Ovary (tissue), 10 donors: ENCODE measurements at places on chromosomes 16 and 17. TPM values are rescaled to one million over a fixed set of nuclear protein-coding genes. Genes with fewer than 3 reads are reported as not detected.
A peak's percentile ranks its signal among the peaks of the same experiment; 100 is the strongest.

DNA sequence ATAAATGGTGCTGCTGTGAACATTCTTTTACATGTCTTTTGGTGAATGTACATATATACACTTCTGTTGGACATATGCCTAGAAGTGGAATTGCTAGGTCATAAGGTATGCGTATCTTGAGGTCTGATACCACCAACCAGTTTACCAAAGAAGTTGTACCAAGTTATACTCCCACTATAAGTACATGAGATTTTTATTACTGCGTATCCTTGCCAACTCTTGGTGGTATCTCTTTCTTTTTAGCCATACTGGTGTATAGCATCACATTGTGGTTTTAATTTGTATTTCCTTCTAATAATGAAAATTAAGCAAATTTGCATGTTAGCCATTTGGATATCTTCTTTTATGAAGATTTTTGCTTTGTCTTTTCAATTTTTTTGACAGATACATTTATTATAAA, 80.5 kb downstream of the ATF7IP2 start:
- no peak for DNase-seq
- H3K4me3 ChIP-seq: no peak overlapping the region
- no peak overlapping the region for H3K27ac ChIP-seq
- no peaks in the 10 kb centered on the region for H3K36me3 ChIP-seq
- no peaks in the 10 kb centered on the region for H3K4me1 ChIP-seq

DNA sequence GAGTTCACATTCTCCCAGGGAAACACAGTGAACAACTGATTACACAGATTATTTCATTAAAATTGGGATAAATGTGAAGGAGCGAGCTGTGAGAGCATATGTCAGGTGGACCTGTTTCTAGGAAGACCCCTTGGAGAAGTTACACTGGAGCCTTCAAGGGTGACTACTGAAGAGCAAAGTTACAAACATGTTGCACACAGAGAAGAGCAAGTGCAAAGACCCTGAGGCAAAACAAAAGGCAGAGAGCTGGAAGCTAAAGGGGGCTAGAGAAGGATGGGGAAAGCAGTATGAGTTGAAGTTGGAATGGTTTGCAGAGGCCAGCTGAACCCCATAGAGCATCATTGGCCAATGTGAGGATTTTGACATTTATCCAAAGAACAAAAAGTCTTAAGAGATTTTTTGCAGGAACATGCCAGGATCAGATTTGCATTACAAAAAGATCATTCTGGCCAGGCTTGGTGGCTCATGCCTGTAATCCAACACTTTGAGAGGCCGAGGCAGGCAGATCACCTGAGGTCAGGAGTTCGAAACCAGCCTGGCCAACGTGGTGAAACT, 14.1 kb downstream of the PDZD9 start:
- DNase-seq: no peak
- H3K4me1 ChIP-seq: peaks cover 2% of the 10 kb centered on the region
- no peaks in the 10 kb centered on the region for H3K36me3 ChIP-seq
- no peak overlapping the region for H3K27ac ChIP-seq
- H3K27me3 ChIP-seq: no peaks in the 10 kb centered on the region

The CAMKK1 gene
- 9.8 TPM for total RNA-seq

The PMM2 gene
- total RNA-seq: 38.6 TPM

The OTOP2 gene
- total RNA-seq: not detected

- no peaks in the 10 kb centered on the region for H3K27me3 ChIP-seq
- DNase-seq: no peak
- H3K27ac ChIP-seq: no peak overlapping the region
- H3K4me1 ChIP-seq: no peaks in the 10 kb centered on the region
Observed at GRCh38 chr17:28385037-28385400, 13.5 kb downstream of the SARM1 start.

DNA sequence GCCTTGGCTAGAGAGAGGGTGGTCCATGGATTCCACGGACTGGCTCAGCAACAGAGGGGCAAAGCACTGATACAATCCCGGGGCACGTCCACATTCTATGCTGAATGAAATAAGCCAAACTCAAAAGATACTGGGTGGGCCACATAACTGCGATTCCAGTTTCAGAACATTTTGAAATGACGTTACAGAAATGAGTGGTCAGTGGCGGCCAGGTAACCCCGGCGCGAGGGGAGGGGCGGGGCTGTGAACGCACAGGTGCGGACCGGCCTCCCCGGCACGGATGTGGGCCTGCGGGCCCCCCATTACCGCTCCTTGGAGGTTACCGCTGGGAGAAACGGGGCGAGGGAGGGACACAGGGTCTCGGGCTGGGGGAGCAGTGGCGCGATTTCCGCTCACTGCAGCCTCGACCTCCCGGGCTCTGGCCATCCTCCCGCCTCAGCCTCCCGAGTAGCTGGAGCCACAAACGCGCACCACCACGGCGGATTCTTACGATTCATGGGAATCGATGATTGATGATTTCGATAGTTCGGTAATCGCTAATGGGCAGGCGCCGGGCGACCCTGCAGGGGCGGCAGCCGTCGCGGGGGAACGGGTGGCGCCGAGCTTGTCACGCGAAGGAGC, 559 bp downstream of the MVD start:
- H3K27me3 ChIP-seq: no peaks in the 10 kb centered on the region
- H3K4me1 ChIP-seq: peaks cover 3% of the 10 kb centered on the region
- DNase-seq: no peak
- H3K36me3 ChIP-seq: no peaks in the 10 kb centered on the region
- no peak overlapping the region for H3K27ac ChIP-seq

The CRYM gene
- total RNA-seq: not detected

- no peaks in the 10 kb centered on the region for H3K36me3 ChIP-seq
- no peak for DNase-seq
- H3K27me3 ChIP-seq: no peaks in the 10 kb centered on the region
- H3K4me1 ChIP-seq: no peaks in the 10 kb centered on the region
Observed at GRCh38 chr17:81457401-81457800, 55.2 kb downstream of the ACTG1 start.

- no peaks in the 10 kb centered on the region for H3K36me3 ChIP-seq
- H3K4me3 ChIP-seq: no peak overlapping the region
- peaks cover 2% of the 10 kb centered on the region for H3K4me1 ChIP-seq
- no peak for DNase-seq
- H3K27me3 ChIP-seq: no peaks in the 10 kb centered on the region
Observed at GRCh38 chr17:14198013-14198412, 38.6 kb downstream of the CDRT15 start.

The MPP3 gene
- 3.0 TPM for total RNA-seq

The RCVRN gene
- total RNA-seq: not detected

- H3K4me3 ChIP-seq: peak overlapping the region; percentile 84
- H3K4me1 ChIP-seq: peaks cover 4% of the 10 kb centered on the region
- no peaks in the 10 kb centered on the region for H3K27me3 ChIP-seq
- DNase-seq: peak; percentile 49
- peak overlapping the region; percentile 36 for H3K27ac ChIP-seq
Observed at GRCh38 chr17:7932483-7932891, 481 bp downstream of the CNTROB start.

The OR2C1 gene
- not detected for total RNA-seq

DNA sequence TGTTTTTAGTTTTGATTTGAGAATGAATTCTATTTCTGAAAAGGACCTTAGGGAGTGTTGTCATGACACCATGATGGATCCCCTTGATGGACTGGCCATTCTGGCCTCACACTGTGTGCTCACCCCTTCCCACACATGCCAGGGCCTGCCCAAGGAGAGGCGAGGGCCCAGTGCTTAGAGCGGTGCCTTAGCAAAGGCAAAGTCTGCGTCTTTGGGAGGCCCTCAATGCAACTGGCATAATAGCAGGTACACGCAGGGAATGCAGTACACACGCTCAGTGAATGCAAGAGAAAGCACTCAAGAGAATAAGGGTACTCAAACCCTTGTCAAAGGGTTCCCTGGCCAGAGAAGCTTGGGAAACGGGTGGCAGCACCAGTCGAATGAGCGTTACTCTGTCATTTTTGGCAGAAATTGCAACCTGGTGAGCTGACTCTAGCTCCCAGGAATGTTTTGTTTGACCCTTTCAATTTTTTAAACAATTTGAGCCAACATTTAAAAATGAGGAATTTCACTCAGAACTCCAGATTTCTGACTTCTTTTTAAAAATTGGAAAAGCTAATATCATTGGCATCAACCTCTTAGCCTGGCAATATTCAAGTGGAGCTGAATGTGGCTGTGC, 32.1 kb downstream of the NKD1 start:
- DNase-seq: no peak
- no peaks in the 10 kb centered on the region for H3K27me3 ChIP-seq

DNA sequence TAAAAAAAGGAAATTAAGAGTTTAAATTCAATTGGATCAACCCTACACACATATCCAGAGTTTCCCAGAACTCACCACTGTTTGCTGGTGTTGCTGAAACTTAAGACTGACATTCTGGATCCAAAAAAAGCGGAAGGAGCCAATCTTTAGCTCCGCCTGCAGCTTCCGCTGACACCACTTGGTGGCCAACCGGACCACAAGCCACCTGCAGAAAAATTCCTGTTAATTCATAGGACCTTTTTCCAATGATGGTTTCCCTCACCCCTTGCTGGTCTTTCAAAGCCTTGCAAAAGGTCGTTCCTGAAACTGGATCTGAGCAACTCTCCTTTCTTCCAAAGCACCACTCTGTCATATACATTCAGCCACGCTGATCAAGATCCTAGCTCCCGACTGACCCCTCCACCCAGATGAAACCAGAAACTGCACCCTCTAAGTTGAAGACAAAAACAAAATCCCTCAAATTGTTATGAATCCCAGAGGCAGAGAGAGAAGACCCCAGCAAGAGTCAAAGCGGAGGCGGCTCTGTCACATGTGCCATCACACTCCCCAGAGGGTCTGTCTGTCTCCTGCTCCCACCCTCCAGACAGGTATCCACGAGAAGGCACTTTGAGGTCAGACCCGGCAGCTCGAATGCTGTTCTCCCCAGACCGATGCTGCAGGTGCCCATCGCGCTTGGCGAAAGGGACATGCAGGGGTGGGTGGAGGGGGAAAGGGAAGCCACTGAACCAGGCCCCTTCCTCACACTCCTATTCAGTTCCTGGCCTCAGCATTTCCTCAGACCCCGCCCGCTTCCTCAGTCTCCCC, 773 bp downstream of the BLTP2 start:
- no peaks in the 10 kb centered on the region for H3K27me3 ChIP-seq
- H3K36me3 ChIP-seq: no peaks in the 10 kb centered on the region
- H3K27ac ChIP-seq: peak overlapping the region; percentile 47

DNA sequence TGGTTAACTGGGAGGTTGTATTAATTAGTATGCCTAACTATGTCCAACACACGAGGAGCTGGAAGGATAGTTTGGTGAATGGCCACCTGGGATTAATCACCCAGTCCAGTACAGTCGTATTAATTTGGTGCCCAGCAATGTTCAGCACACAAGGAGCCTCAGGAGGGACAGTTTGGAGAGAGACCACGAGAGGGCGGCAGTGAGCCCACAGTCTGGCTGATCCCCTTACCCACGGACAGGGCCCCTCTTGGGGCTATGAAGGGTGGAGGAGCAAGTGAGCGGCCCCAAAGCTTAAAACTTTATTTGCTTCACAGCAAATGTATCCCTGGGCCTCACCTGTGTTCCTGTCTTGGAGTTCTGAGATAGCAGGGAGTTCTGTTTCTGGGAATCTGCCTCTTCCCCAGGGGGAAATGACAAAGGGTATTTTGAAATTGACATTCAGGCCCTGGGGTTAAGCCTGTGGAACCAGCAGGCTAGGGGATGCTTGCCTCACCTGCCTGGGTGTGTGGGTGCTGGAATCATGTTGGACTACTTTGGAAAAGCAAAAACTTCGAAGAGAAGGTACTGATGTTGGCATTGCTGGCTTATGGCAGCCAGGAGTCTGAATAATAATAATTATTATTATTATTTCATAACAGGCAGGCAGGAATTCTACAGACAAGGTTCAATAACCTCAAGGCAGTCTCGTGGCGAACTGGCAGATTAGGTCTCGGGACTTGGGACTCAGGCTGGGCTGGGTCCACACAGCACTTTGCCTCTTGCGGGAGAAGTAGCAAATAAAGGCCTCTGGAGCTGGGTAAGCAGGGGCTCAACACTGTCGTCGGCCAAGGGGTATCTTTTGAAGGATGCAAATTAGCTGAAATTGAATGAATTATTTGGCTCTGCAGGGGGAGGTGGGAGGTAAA, 227.6 kb upstream of the ASIC2 start:
- H3K27ac ChIP-seq: no peak overlapping the region
- no peaks in the 10 kb centered on the region for H3K27me3 ChIP-seq
- H3K36me3 ChIP-seq: no peaks in the 10 kb centered on the region
- H3K4me3 ChIP-seq: no peak overlapping the region

GRCh38 chr16:31363721-31364120, 8.7 kb downstream of the ITGAX start:
- no peak overlapping the region for H3K27ac ChIP-seq
- DNase-seq: no peak
- H3K36me3 ChIP-seq: no peaks in the 10 kb centered on the region

The PPP1R27 gene
- not detected for total RNA-seq

DNA sequence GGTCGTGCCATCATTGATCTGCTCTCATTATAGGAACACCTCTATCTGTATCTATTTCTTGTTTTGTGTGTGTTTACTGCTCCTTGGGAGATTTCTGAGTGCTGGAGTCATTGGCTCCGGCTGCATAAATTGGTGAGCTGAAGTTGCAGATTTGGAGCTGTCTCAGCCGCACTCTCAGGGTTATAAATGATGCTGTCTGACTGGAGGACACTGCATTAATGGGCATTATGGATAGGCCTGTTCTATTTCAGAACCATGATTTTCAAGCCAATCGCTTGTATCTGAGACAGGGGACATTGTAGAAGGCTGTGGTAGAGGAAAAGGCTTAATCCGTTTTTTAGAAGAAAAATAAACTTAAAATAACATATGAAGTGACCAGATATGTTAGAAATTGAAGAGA, 126.4 kb upstream of the KIF2B start:
- no peaks in the 10 kb centered on the region for H3K27me3 ChIP-seq
- H3K4me1 ChIP-seq: no peaks in the 10 kb centered on the region
- H3K4me3 ChIP-seq: no peak overlapping the region
- H3K27ac ChIP-seq: no peak overlapping the region
